ENCODE measurements at places on chromosomes 5 and 9.

GRCh38 chr5:3715062-3715461, 119.4 kb downstream of the IRX1 start:
- no peak for DNase-seq

- DNase-seq: peak; percentile 53
Observed at GRCh38 chr9:130240410-130241197, 25.0 kb upstream of the HMCN2 start.

DNA sequence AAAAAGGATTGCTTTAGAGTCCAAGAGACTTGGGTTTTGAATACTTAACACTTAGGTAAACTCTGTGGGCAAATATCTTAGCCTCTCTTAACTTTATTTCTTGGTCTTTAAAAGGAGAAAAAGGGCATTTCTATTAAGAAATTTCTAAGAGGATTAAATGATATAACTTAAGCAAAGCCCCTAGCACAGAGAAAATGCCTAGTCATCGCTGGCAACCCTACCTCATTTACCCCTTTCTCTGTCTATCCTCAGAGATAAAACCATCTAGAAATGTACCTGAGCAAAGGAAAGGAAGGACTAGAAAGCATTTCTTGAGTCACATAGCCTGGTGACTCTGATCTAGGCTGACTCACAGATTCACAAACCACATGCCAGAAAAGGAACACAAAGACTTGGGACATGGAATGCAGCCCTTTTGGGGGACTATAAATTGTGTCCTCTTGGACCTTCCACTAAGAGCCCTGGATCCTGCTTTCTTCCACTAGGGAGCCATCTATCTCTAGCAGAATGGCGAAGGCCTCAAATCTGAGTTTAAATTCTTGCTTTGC, 120.6 kb downstream of the FOXD1 start:
- DNase-seq: no peak

GRCh38 chr5:90518661-90519060, 10.7 kb downstream of the LYSMD3 start:
- DNase-seq: peak; percentile 48

GRCh38 chr5:87151547-87151946, 116.1 kb upstream of the RASA1 start:
- no peak for DNase-seq

DNA sequence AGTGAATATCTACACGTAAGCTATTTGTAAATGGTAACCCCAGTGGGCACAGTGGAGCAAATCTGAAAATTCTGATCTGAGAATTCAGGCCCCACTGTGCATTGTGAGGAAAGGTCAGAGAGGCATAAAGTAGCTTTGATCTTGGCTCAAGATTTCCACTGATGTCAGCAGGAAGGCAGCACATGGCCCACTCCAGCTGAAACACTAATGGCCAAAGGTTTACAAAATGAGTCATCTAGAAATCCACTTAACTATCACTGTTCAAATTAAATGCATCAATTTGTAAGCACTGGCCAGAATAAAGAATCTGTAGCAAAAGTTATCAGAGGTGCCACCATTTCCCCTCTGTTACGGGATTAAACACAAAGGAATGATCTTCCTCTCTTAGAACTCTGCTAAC, 191.6 kb downstream of the C9orf152 start:
- DNase-seq: no peak

DNA sequence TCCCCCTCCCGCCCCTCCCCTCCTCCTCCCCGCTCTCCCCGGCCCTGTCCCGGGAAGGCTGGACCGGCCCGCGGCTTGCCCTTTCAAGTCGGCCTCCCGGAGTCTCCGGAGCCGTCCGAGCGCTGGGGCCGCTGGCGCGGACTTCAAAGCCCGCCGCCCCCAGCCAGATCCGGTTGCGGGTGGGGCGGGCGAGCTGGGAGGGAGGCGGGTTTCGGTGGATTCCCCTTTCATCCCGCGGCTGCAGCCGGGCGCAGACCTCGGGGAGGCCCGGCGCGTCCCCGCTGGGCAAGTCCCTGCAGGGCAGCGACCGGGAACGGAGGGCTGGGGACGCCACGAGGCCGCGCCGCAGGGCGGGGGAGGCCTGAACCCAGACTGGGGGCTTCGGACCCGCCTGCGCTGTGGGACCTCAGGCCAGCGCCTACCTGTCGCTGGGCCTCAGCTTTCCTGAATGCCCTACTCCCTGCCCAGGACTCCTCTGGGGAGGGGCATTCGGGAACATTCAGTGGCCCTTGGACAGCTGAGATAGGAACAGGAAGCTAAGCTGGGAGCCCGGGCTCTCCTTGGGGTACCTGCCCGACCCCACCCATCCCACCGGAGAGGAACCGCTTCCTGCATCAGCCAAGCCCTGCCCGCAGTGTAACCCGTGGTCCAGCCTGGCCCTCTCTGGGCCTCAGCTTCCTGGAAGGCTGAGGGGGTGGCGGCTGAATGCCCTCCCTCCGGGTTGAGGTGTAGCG, 23.4 kb downstream of the C9orf50 start:
- DNase-seq: no peak

- no peak for DNase-seq
Observed at GRCh38 chr5:166708291-166708690, 1583.2 kb upstream of the WWC1 start.

DNA sequence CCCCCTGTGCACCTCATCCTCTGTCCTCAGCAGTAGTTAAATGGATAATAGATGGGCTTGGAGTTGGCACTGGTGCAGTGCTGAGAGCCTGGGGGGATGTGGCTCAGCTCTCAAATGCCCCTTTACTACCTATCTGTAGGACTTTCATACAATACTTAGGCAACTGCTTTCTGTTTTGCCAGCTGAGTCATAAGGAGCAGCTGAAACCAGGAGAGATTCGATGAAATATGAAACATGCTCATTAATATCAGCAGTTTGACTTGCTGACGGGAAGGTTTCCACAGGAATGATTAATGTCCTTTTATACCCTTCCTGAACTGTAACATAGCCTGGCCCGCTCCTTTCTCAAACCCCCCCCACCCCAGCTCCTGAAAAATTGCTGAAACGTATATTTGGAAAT, 142.6 kb downstream of the SAXO1 start:
- no peak for DNase-seq

GRCh38 chr9:89751079-89751825, 146.4 kb downstream of the GADD45G start:
- no peak for DNase-seq

- DNase-seq: no peak
Observed at GRCh38 chr9:37382161-37382981, 40.1 kb upstream of the GRHPR start.

GRCh38 chr5:109030360-109031143, 282.9 kb downstream of the FER start:
- DNase-seq: no peak

DNA sequence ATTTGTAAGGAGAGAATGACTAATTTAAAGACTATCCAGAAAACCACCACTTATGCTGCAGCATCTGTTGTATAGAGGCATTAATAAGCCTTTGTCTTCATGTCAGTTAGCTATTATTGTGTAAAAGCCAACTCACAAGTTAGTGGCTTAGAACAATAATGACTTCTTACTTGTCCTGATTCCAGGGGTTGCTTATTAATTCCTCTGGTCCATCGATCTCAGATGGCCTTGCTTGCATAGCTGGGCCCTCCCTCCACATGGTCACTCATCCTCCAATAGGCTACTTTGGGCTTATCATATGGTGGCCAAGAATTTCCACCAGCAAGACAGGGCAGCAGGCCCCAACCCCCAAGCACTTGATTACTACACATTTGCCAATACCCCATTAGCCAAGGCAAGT, 44.5 kb upstream of the STK32A start:
- no peak for DNase-seq

GRCh38 chr9:133812077-133812868, 74.1 kb upstream of the SARDH start:
- DNase-seq: no peak

DNA sequence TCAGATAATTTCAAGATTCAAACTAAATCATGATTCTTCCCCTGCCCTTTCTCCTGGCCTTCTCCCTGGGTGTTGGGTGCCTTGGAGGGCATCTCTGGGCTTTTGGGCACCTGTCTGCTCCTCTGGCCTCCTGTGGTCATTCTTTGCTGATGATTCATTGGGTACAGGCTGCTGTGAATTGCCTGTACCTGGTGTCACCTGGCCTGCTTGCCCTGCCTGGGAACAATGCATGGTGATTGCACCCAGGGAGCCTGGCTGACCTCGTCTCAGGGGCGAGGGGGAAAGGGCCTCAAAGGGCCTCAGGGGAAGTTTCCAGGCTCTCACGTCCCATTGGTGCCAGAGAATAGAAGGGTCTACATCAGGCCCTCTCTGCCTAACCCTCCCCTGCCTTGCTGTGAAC, 20.1 kb upstream of the CKMT2 start:
- no peak for DNase-seq

GRCh38 chr5:129960831-129961230, 56.6 kb downstream of the CHSY3 start:
- DNase-seq: no peak

- no peak for DNase-seq
Observed at GRCh38 chr5:132203464-132203818, 24.2 kb downstream of the P4HA2 start.

- no peak for DNase-seq
Observed at GRCh38 chr5:142584891-142585290, 101.0 kb downstream of the FGF1 start.

DNA sequence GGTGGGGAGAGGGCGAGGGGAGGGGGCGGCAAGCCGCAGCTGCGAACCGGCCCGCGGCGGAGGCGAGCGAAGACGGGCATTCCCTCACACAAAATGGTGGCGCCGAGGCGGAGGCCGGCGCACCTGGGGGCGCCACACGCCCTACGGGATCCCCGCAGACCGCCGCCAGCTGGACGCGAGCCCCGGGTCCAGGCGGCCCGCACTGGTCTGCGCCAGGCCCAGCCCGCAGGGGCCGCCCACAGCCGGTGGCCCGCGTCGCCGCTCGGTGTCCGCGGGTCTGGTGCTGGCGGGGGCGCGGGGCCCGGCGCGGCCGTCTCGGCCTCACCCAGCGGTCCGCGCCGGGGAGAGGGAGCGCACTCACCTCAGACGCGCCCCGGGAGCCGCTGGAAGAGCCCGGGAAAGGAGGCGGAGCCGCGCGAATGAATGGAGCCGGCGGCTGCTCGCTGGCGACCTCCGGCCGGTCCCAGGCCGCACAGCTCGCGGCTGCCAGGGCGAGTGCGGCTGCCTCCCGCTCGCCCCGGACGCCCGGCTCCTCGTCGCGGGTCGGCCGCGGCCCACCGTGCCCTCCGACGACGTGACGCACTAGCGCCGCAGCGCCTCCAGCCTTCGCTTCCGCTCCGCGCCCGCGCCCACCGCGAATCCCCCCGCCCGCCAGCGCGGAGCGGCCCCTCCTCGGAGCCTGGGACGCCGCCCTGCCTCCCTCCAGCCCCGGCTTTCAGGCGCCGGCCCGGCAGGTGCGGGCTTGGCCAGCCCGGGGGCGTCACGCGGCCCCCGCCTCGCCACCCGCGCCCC, at the start of gene FAM169A:
Gene FAM169A, minus strand, starts transcription at position 584 of the 792 bp plus-strand sequence. CDS start 24,711 bp downstream, outside the sequence.
- DNase-seq: no peak

DNA sequence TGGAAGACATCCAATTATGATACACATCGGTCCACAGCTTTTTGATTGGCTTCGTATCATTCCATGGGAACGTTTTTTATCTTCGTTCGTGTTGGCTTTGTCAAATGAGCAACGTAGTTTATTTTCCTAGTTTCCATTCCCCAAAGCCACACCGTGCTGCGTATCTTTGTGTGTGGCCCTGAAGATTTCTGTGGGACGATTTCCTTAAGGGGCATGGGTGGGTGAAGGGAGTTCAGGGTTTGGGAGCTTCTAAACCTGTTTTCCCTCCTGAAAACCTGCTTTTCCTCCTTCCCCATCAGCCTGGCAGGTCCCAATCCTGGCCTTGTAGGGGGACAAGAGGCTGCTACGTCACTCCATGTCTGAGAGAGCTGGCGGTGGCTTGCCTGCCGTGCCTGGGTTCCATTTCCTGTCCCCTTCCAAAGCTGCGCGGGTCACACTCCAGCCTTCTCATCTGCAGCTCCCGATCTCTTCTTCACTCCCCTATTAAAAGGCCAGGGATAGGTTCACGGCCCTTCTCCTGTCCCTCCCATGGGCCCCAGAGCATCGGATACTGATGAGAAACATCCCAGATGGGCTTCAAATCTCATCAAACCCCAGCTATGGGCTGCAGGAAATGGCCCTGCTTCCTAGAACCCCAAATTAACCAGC, 23.5 kb upstream of the ASS1 start:
- no peak for DNase-seq

GRCh38 chr5:75274486-75274885, 37.8 kb upstream of the ANKRD31 start:
- DNase-seq: no peak

GRCh38 chr5:18105449-18105848, 471.2 kb downstream of the TAF11L14 start:
- no peak for DNase-seq

DNA sequence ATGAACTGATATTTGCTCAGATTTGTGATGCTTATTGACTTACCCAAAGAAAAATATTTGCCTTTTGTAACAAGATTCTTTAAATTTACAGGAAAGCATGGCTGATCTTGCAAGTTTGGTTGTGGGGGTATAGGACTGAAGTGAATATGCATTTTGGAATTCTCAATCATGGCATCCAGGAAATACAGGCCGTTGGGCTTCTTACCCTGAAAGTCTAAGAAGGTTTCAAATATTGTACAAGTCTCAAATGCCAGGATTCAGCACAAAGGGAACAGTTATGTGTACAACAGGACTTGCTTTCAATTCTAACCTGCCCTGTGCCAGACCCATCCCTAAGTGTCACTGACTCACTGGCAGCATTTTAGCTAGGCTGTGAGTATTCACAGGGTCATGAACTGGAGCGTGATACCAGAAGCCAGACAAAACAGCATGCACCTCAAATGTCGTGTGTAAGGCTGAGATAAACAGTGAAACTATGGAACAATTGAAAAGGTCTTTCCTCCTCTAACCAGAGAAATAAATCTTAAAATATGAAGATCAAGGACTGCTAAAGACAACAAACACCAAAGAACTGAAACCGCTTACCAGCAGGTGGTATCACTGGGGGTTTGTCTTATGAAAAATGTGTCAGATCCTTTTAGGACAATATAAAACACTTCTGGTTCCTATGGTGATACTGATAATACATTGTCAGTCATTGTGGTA, 168.6 kb upstream of the RGMB start:
- DNase-seq: peak; percentile 11

DNA sequence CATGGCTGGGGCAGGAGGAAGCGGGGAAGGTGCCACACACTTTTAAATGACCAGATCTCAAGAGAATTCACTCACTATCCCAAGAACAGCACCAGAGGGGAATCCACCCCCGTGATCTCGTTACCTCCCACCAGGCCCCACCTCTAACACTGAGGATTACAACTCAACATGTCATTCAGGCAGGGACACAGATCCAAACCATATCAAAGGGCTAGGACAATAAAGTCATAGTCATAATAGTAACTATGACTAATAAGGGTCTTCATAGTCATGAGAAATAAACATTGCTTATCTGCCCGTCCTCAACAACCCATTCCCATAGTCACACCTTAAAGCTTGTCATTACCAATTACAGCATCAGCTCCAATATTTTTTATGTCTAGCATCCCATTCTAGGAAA, 65.3 kb upstream of the SMC2 start:
- no peak for DNase-seq

- no peak for DNase-seq
Observed at GRCh38 chr5:151700820-151701219, 14.1 kb upstream of the SPARC start.
